Nephron progenitor cell (in vitro differentiated cells): ENCODE measurements at places on chromosomes 1 and 21.
A peak's percentile ranks its signal among the peaks of the same experiment; 100 is the strongest.

GRCh38 chr1:89855413-89856123 lies 34.7 kb downstream of the LRRC8D start:
- no peak for DNase-seq

- no peak for DNase-seq
Observed at GRCh38 chr1:107776900-107777663, 187.9 kb downstream of the VAV3 start.

- DNase-seq: no peak
Observed at GRCh38 chr1:78797108-78797781, 147.6 kb downstream of the IFI44 start.

- DNase-seq: no peak
Observed at GRCh38 chr1:61132645-61133334, 50.4 kb downstream of the NFIA start.

GRCh38 chr1:185775501-185775900 lies 41.3 kb downstream of the HMCN1 start:
- DNase-seq: no peak

DNA sequence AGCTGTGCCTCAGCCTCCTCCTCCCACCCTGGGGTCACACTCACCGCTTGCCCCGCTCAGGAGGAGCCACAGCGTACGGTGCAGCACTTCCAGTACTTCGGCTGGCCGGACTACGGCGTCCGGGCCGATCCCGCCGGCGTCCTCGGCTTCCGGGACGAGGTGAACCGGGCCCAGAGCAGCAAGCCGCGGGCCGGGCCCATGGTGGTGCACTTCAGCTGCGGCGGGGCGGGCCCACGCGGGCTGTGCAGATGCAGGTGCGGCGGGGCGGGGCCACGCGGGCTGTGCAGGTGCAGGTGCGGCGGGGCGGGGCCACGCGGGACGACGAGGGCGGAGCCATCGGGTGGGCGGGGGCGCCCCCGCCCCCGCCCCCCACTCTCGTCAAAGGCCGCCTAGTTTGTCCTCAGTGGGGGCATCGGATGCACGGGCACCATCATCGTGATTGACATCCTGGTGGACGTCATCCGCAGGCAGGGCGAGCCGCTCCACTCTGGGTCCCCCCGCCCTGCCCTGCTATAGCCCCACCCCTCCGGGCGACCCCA lies 5.5 kb downstream of the RNF223 start:
- DNase-seq: peak; percentile 48

DNA sequence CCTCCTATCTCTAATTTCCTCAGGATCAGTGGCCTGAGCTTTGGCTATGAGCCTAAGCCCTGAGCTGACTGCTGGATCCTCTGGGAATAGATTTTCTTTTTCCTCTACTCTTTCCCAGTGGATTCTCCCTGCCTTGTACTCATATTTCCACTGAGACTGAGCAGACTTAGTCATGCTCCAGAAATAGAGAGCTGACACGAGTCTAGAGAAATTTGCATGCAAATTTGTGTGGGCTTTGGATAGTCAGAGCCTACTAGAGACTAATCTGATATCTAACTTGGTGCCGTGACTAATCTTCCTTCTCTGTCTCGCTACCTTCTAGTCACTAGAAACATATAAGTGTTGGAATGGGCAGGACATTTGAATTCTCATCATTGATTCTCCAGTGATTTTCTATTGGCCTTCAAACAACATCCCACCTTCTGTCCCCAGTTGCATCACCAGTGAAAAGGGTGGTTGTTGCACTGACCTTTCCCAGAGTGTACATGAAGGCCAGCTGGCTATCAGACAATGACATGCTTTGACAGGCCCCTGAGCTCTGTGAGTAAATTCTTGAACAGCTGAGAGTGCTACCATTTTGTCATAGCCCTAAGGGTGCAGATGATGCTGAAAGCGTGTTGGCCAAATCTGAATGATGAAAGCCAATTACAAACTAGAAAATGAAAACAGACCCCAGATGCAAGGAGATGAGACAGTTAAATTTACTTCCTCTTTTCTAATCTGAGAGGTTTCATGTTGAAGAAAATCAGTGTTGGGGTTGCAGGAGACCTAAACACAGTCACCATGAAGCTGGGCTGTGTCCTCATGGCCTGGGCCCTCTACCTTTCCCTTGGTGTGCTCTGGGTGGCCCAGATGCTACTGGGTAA lies at the start of gene FCRLA:
Gene FCRLA, plus strand, starts transcription at position 748 of the 866 bp plus-strand sequence. Its CDS starts 36 bp downstream, at position 784.
- no peak for DNase-seq

- no peak for DNase-seq
Observed at GRCh38 chr1:83497563-83497962, 501.4 kb downstream of the TTLL7 start.

DNA sequence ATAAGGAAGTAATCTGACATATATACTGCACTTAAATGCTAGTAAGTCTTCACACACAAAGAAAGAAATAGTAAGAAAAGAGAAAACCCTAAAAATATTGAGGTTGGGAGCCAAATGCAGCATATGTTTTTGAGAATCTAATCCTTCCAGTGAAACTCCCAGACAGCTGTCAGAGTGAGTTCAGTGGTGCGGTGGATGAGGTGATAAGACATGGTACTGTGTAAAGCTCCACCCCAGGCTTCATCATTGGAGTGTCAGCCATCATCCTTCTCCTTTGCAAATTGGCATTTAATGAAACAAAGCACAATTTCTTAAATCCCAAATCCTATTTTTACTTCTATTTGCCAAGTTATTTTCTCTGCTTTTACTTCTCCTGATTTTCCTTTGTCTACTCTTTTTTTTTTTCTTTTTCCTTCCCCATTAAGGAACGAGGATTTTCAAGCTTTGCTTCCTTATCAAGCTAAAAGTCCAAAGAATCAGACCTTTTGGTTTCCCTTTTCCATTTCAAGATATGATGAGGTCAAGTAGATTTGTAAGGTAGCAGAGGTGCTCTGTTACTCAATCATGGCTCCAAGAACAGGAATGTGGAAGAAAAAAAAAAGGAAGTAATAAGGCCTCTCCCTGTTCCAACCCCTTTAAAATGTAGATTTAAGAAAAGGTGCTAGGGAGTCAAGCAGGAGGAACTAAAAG lies 343.3 kb downstream of the SETD4 start:
- DNase-seq: no peak

- no peak for DNase-seq
Observed at GRCh38 chr21:40662889-40663288, 184.1 kb downstream of the DSCAM start.

DNA sequence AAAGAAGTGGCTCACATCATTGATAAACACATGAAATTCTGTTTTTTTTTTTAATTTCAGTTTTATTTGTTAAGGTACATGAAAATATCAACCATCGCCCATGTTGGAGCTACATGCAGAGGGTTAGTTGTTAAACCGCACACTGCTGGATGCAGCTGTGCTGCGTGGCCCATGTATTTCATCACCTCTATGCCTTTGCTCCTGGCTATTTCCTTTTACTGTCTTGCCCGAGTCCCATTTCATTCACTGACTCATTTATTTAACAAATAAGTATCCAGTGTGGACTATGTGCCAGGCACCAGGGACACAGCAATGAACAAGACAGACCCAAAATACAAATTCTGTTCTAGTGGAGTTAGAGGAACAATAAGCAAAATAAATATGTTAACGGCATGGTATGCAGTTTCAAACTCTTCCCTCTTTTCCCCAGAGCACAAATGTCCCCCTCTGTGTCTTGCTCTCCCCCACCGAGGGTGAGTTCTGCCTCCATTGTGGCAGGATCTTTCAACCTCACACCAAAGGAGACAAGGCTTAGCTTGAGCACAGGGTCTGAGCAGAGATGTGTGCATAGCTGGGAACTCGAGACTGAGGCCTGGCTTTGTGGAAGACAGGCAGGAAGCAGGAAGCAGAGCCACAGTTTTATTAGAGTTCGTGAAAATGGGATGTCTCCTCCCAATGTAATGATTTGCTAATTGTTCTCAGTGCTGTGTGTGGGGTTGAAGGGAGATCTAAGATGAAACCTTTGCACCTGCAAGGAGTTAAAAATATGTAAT lies 44.6 kb downstream of the MAN1C1 start:
- DNase-seq: no peak

- DNase-seq: no peak
Observed at GRCh38 chr1:118487091-118487490, 302.1 kb upstream of the SPAG17 start.

GRCh38 chr1:178910023-178910422 lies 39.1 kb upstream of the ANGPTL1 start:
- no peak for DNase-seq

- DNase-seq: no peak
Observed at GRCh38 chr1:178361847-178362246, 134.9 kb downstream of the CLEC20A start.

- no peak for DNase-seq
Observed at GRCh38 chr1:36417931-36418330, 20.2 kb upstream of the LSM10 start.

- no peak for DNase-seq
Observed at GRCh38 chr1:246907472-246907871, 24.3 kb downstream of the AHCTF1 start.

DNA sequence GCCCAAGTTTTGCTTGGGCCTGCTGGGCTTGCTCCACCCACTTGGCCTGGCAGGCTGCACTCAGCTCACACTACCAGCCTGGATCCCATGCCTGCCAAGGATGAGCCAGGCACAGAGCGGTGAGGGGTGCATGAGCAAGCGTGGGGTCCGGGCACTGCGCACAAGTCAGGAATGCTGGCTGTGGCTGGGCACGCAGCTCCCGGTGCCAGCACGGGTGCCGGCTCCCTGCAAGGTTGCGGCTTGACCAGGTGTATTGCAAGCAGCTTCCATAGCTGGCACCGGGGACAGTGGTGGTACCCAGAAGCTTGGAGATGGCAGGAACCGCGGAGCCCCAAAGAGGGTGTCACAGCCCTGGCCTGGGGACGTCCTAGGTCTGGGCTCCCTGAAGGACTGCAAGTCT lies 224.4 kb upstream of the NRIP1 start:
- no peak for DNase-seq

- DNase-seq: no peak
Observed at GRCh38 chr21:43287111-43287760, 118.4 kb downstream of the CRYAA start.

- DNase-seq: peak; percentile 22
Observed at GRCh38 chr1:112083487-112083886, 94.0 kb upstream of the KCND3 start.

DNA sequence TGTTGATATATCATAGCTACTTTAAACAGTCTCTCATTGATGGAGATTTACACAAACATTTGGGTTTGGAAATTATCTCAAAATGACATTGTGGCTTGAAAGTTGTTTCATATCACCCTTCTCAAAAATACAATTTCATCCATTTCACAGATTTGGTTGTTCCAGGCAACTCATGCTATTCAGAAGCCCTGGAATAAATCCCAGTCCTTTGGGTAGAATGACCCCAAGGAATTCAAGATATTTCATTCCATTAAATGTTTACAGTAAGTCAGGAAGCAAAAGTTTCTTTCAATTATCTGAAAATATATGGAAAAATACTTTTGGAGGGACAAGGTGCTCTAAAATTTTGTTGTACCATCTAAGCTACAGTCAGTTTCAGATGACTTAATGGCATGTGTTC lies 27.1 kb downstream of the MPZL1 start:
- DNase-seq: no peak

- DNase-seq: no peak
Observed at GRCh38 chr1:39635205-39635870, 4.1 kb downstream of the HEYL start.

DNA sequence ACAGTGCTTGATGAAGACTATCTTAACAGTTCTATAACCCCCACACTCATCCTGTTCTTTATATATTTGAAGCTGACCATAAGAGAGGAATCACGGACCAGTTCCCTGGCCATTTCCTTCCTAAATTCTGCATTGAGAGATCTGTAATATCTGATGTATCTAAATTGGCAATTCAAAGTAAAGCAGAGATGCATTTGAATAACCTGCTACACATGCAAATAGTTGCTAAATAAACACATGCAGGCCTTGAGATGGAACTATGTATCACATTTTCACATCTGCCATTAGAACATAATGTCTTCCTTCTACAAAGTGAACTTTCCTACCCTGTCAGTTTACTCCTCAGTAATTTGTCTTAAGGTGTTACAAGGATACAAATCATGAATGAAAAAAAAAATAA lies 20.4 kb upstream of the PGBD2 start:
- no peak for DNase-seq

DNA sequence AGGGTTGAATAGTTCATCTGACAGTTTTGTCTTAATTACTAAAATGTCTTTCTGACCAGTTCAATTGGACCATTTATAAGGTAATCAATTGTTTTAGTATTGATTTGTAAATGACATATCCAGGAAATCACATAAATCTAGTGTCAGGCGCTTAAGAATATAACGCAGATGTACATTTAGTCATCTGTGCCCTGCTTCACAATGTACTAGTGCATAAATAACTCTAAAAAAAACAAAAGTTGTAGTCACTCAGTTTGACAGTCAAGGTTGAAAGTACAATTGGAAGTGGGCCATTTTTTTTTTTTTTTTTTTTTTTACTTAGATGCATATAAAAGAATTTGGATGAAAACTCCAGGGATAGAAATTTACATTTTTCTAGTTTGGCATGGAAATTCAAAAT lies 490.4 kb downstream of the PTPRC start:
- DNase-seq: no peak

DNA sequence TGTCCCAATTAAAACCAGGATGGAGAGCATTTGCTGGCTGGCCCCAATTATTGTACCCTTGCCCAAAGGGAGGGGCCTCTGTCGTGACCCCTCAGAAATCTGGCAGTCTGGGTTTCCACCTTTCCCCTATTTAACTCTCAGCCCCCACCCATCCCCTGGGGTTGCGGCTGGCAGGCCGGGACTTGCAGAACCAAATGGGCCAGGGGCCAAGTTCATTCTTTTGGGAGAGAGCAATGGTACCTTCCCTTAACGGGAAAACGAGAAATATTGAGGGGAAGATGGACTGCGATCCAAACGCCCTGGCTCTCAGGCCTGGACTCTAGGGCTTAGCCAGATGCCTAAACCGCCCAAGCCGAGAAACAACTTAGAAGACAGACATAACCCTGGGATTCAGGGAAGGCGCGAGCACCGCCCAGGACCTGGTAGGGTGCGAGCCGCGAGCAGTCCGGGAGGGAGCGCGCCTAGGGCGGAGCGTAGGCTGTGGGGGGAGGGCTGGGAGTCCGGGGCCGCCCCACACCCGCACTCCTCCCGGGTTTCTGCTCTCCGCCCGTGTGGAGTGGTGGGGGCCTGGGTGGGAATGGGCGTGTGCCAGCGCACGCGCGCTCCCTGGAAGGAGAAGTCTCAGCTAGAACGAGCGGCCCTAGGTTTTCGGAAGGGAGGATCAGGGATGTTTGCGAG lies at the start of gene SLC27A3:
Gene SLC27A3, plus strand, starts transcription at position 628 of the 678 bp plus-strand sequence. CDS start 91 bp downstream, outside the sequence.
- peak; percentile 51 for DNase-seq
